ENCODE measurements at places on chromosomes 1 and 21.

DNA sequence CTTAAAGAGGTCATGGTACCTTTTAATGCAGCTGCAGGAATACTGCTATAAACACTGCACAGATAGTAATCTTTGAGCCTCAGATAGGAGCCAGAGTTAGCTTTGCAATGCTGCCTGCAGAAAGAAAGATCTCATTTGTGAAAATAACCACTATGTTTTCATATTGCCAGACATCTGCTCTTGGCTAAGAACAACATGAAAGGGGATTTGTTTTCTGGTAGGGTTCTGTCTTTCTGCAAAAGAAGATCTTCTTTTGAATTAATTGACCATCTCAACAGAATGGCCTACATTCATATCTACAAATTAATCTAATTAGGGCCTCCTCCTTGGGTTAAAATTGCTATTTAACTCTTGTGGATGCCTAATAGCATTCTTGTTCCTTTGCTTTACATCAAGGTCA lies 177.6 kb upstream of the DPYD start:
- no peak for DNase-seq

DNA sequence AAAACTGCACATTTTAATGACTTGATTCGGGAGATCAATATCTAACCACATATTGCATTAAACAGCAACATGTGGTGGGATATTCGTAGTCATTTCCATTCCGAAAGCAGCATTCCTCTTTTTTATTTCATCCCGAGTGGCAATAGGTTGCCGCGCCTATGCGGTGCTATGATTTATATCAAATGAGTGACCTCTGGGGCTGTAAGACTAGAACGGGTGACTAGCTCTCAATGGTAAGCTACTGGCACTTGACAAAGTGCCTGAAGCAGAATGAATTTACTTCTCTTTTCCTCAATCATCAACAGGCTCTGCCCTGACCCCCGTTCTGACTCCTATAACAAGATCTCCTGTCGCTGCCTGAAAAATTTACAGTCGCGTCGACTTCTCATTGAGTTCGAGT lies 162.3 kb downstream of the ZNF281 start:
- DNase-seq, result no peak

DNA sequence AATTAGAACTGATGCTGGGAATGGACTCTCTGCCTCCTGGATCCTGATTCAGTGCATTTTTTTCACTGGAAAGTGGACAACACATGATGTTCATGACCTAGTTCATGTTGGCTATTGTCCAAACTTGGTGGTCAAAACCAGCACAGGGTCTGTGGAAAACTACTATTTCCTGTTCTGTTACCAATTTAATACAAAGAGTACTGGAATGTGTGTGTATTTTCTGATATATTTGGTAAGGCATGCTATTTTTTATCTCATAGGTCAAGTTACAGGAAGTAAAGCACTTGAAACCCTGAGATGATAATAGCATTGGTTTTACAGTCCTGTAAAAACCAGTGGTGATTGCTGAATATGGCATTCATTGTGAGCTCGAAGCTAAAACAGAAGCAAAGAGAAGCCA lies 89.9 kb downstream of the SGIP1 start:
- DNase-seq, result no peak

DNA sequence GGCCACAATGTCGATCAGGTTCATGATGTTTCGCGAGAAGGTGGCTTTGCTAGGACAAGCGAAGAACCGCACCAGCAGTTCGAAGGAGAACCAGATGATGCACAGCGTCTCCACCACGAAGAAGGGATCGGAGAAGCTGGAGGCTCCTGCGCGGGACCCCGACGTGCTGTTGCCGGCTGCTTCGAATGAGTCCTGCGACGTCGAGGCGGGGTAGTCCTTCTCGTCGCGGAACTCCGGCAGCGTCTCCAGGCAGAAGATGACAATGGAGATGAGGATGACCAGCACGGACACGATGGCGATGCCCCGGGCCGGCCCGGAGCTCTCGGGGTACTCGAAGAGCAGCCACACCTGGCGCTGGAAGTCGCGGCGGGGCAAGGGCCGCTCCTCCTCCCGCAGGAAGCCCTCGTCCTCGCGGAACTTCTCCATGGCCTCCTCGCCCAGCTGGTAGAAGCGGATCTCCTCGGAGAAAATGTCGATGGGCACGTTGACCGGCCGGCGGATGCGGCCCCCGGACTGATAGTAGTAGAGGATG lies 869 bp downstream of the KCNA3 start:
- peak; percentile 25 for DNase-seq

DNA sequence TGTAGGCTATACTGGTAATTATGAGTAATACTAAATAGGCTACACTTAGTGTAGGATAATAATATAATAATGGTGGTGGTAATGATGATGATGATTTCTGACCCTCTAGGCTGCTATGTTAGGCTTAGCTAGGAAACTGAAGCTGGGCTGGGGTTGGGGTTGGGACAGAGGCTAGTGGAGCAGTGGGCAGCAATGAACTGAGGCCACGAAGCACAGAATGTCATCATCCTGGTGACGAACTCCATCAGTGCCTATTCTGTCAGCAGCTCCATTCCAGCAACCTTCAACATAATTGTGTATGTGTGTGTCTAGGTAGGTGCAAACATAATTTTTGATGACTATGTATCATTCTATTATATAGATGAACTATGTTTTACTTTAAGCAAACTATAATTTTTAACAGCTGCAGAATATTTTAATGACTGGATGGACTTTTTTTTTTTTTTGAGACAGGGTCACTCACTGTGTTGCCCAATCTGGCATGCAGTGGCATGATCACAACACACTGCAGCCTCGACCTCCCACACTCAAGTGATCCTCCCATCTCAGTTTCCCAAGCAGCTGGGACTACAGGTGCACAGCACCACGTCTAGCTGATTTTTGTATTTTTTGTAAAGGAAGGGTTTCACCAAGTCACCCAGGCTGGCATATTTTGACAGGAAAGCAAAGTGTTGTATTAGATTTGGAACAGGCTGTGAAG lies 12.9 kb upstream of the CLIC4 start:
- no peak for DNase-seq

DNA sequence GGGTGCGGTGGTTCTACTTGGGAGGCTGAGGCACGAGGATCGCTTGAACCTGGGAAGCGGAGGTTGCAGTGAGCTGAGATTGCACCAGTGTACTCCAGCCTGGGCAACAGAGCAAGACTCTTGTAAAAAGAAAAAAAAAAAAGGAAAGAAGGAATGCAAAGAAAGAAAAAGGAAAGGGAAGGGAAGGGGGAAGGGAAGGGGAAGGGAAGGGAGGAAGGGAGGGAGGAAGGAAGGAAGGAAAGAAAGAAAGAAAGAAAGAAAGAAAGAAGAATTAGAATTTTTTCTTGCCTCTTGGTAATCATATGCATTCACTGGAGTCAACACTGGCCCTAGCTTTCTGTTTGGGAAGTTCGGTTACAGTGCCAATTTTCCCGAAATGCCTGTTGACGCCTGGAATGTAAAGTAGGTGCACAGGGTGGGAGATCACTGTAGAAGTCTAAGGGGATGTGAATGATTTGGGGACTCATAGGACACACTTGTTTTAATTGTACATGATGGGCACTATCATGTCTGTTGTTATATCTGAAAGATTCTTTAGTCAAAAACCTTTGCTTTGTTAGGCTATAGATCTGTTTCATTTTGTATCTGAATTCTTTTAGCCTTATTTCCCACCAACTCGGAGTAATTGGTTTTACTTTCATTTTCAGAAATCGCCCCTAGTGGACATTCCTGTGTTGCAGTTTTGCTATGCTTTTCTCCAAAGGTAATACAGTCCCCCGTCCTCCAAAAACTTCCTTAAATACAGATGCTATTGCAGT lies 59.8 kb upstream of the MORC3 start:
- DNase-seq, result no peak

GRCh38 chr21:16028941-16029464 lies 299.2 kb downstream of the USP25 start:
- DNase-seq, result no peak

GRCh38 chr1:21045351-21045750 lies 131.3 kb downstream of the EIF4G3 start:
- DNase-seq, result no peak

GRCh38 chr1:111089638-111090037 lies 50.3 kb downstream of the DRAM2 start:
- no peak for DNase-seq

DNA sequence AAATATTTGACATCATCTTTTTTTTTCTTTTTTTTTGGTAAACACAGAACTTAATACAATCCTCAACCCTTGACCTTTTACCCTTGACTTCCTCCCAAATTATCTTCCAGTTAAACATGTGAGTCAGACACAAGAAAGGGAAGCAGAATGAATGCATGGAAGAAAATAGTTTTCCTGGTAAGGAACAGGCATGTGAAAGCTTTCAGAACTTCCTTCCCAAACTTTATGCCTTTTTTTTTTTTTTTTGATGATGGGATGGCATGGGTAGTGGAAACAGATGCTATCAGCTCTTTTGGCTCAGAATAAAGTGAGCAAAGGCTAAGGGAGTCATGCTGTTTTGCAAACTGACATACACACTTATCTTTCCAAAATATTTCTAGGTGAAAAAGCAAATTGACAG lies 1079.1 kb downstream of the TTLL7 start:
- DNase-seq, result no peak

GRCh38 chr1:71509051-71509595 lies 428.3 kb upstream of the ZRANB2 start:
- no peak for DNase-seq

- DNase-seq, result no peak
Measured at GRCh38 chr1:110617116-110617515, 11.0 kb upstream of the KCNA2 start.

- DNase-seq, result no peak
Measured at GRCh38 chr1:207179036-207179435, 75.0 kb downstream of the C4BPA start.

DNA sequence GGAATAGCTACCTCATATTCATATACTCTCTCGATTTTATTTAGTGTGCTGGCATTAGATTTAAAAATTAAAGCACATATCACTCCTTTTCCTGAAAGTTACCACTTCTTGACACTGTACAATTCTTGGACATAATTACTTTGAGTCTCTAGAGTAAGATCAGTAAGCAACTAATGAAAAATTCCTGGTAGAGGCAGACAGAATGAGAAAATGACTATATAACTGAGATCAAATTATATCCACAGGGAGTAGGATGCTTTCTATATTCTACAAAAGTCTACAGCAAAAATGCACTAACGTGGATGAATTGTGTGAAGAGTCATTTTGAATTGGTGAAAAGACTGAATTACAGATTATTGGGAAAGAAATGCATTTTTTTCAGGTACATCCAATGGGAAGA lies 445.7 kb downstream of the PTBP2 start:
- no peak for DNase-seq

GRCh38 chr1:183995322-183996039 lies 42.0 kb downstream of the COLGALT2 start:
- no peak for DNase-seq

DNA sequence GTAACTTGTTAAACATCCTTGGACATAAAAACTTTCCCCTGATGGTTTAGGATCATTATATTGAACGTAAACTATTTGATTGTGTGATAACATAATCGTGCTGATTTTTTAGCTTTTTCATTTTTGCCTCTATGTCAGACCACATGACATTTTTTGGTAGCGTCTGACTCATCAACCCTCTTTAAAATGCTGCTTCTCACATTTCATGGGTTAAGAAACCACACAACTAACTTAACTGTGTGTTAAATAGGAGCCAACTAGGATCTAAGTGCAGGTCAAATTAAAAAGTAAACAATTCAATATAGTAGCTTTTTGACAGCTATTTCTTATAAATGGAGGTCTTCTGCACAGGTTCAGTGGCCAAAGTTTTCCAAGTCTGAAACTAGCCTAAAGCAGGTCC lies 9.8 kb downstream of the BTG3 start:
- no peak for DNase-seq

DNA sequence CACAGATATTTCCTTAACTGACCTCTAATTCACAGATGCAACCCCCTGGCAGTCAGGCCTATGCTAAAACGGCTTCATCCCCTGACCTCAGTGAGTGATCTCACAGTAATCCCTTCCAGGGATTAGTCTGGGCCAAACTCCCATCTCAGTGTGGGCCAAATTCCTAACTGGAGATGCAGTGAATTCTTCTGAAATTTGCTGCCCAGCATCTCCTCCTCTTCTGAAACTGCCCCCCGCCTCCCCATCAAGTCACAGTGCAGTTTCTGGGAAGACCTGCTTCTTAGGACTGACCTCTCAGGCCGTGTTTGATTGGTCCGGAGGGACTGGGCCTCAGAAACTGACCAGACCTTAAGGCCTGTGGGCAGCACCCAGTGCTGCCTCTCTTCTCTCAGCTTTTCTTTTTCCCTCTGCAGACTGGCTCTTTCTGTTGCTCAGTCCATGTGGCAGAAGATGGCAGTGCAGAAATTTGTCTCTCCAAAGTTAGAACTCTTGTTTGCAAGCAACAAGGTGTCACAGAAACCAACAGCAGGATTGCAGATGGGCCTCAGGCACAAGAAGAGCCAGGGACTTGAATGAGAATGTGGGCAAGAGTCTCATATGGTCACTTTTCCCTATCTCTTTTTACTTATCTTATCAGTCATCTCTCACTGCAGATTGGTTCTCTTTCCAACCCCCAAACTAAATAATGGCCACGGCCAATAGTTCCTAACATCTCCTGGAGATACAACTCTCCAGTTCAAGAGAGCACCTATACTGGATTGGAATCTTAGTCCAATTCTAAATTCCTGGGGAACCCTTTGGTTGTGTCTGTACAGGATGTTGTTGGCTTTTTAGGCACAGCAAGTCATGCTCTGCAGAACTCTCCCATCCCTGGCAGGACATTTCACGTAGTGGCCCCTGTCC lies 95.5 kb upstream of the RALGPS2 start:
- DNase-seq, result no peak

DNA sequence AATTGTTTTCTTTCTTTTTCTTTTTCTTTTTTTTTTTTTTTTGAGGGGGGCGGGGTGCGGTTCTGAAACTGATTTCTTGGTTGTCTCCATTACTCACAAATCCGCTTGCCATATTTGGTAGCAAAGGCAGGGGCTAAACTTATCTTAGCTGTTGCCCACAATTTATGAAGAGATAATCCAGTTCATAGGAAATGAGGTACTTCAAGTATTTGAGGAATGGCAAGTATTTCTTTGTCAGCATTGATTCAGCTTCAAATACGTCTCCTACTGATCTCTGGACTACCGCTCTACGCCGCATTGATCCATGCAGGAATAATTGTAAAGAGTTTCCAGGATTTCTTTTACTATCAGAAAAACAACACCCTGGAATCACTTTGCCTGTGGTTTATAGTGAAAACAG lies 289.2 kb upstream of the DPYD start:
- no peak for DNase-seq

DNA sequence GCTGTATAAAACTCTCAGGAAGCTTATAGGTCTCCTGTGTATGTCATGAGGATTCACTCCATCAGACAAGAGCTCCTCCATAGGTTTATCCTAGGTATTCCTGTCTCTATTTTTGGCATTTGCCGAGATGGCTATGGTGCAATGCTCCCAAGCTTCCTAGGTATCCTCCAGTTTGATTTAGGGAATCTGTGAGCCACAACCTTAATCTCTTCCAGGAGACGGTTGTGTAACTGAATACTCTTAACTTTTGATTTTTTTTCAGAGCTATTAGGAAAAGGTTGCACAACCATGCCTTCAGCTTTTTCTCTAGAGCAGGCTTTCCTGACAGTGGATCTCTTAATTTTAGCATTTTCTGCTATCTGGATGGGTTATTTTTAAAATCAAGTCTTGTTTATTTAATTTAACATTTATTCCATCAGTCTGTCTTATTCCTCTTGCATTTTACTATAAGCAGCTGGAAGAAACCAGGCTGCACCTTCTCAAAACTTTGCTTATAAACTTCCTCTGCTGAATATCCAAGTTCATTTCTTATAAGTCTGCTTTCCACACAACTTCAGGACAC lies 69.4 kb upstream of the BACE2 start:
- no peak for DNase-seq

Data from CD4-positive, alpha-beta T cell treated with Interferon gamma for 1 hour (primary cell).